ENCODE measurements at places on chromosomes 13 and 19.

DNA sequence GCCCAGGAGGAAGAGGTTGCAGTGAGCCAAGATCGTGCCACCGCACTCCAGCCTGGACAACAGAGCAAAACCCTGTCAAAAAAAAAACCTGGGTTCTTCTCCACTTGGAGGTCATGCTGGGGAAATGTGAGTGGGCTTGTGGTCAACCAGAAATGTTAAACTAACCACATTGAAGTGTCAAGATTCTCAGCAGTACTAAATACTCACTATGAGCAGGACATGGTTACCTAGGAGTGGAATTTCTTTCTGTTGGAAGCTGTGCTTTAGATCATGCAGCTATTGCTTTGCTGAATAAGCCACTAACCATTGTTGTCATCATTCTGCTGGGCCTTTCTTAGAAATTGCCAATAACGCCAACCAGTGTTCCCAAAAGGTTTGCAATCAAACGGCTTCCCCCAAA, 253.3 kb upstream of the TSHZ3 start:
- no peak for DNase-seq

GRCh38 chr13:109275852-109276251, 510.5 kb downstream of the IRS2 start:
- DNase-seq, result peak; percentile 58

DNA sequence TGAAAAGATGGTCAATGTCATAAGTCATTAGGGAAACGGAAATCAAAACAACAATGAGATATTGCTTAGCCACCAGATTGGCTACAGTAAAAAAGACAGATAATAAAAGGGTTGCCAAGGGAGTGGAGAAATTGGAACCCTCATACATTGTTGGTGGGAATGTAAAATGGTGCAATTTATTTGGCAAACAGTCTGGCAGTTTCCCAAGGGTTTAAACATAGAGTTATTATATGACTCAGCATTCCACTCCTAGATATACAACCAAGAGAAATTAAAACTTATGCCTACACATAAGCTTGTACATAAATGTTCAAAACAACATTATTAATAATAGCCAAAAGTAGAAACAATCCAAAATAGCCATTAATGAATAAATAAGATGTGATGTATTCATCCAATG, 9.9 kb upstream of the ZNF227 start:
- no peak for DNase-seq

GRCh38 chr19:41575998-41576397, at the start of gene CEACAM21:
TSS of gene CEACAM21 (plus strand) at chr19:41576166. CDS start at chr19:41576275, 109 bp downstream.
- DNase-seq, result no peak

DNA sequence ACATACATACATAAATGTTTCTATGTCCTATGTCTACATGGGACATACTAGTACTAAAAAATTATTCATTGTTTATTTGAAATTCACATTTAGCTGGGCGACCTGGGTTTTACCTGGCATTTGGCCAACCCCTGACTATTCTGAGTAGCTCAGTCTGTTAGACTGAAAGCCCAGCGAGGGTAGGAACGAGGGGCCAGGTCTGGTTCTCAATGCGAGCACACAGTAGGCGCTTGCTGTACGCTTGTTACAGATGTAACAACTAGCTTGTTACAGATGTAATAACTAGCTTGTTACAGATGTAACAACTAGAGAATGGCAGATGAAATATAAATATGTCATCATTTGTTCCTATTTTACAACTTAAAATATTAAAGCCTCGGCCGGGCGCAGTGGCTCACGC, 920 bp upstream of the ANO8 start:
- DNase-seq, result no peak

DNA sequence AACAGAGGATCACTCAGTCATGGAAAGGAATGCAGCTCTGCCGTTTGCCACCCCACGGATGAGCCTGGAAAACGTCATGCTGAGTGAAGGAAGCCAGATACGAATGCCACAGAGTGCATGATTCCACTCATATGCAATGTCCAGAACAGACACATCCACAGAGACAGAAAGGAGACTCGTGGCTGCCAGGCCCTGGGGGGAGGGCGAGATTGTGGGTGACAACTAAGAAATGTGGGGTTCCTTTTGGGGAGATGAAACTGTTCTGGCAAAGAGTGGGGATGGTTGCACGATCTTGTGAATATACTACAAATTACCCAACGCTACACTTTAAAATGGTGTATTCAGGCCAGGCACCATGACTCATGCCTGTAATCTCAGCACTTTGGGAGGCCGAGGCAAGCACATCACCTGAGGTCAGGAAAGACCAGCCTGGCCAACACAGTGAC, 27.2 kb upstream of the NAPA start:
- DNase-seq, result no peak

DNA sequence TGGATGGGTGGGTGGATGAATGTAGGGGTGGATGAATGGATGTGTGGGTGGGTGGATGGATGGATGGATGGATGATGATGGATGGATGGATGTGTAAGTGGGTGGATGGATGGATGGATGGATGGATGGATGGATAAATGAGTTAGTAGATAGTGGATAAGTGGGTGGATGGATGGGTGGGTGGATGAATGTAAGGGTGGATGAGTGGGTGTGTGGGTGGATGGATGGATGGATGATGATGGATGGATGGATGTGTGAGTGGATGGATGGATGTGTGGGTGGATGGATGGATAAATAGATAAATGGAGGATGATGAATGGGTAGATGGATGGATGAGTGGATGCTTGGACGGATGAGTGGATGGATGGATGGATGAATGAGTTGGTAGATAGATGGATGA, 3.2 kb downstream of the MCF2L start:
- DNase-seq, result no peak

GRCh38 chr13:33340631-33341030, 55.1 kb upstream of the STARD13 start:
- no peak for DNase-seq

GRCh38 chr13:103466761-103467160, 400.5 kb upstream of the SLC10A2 start:
- no peak for DNase-seq

- no peak for DNase-seq
Measured at GRCh38 chr19:37899966-37900365, 6.4 kb downstream of the WDR87 start.

DNA sequence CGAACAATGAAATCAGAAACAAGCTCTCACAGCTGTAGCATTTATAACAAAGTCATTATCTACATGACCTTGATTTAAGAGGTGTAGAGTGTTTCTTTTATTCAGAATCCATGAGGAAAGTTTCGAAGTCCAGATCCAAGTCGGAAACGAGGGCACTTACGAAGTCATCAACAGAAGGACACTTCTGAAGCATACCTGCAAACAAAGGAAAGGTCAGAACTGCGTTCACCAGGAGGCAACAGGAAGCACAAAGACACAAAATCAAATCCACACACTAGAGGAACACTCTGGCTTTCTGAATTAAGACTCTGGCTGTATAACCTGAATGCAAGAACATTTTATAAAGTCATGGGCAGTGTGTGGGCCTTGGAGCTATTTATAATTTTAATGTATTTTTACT, 158.9 kb downstream of the MIPEP start:
- DNase-seq, result no peak

DNA sequence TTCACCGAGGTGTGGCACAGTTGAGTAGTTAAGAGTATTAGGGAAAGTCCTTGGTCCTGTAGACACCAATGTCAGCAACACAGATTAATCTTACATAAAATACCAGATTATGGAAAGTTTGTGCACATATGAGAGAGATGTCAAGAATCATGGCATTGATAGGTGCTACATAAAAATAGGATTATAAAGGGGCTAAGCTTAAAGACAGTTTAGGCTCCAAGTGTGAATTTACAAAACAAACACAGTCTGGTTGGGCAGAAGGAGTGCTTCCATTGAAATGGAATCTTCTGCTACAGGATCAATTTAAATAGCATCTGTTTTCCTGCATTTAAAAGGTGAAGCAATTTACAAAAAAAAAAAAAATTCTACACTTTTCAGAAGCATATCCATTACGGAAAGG, 292.9 kb downstream of the DNAJC15 start:
- no peak for DNase-seq

- no peak for DNase-seq
Measured at GRCh38 chr13:38518328-38518727, 168.5 kb upstream of the FREM2 start.

DNA sequence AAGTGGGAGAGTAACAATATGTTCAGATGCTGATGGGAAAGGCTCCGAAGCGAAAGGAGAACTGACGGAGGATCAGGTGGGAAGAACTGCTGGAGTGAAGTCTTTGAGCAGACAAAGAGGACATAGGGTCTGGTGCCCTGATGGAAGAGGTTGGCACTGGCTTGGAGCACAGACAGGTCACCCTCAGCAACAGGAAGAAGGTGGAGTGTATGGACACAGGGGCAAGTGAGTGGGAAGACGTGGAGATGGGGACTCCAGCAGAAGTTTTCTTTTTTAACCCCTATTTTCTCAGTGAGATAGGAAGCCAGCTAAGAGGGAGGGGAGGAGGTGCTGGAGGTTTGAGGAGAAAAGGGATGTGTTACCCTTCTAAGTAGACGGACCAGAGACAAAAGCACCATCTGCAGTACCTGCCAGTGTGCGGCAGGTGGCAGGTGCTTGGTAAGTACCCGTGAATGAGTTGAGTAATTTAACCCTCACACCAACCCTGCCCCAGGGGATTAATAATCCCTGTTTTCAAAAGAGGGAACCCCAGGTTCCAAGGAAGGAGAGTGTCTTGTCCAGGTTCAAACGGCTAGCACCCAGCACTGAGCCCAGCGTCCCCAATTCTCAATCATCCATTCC, 11.2 kb downstream of the HAS1 start:
- DNase-seq, result peak; percentile 50

DNA sequence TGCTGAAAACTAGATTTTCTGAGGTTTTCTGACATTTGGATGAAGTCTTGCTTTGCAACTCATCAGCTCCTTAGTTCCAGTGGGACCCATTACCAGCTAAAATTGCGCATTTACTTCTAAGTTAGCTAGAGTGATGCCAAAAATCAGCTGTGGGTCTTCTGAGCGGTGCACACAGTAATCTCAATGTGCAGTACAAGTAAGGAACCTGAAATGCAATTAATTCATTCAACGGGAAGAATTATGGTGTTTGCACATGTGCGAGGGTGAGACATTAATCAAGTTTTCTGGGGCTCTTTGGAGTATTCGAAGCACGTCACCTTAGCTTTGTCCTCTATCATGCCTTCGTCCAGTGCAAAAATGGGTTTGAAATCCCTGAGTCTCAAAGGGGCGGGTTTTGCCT, 146.2 kb downstream of the MYO16 start:
- no peak for DNase-seq

DNA sequence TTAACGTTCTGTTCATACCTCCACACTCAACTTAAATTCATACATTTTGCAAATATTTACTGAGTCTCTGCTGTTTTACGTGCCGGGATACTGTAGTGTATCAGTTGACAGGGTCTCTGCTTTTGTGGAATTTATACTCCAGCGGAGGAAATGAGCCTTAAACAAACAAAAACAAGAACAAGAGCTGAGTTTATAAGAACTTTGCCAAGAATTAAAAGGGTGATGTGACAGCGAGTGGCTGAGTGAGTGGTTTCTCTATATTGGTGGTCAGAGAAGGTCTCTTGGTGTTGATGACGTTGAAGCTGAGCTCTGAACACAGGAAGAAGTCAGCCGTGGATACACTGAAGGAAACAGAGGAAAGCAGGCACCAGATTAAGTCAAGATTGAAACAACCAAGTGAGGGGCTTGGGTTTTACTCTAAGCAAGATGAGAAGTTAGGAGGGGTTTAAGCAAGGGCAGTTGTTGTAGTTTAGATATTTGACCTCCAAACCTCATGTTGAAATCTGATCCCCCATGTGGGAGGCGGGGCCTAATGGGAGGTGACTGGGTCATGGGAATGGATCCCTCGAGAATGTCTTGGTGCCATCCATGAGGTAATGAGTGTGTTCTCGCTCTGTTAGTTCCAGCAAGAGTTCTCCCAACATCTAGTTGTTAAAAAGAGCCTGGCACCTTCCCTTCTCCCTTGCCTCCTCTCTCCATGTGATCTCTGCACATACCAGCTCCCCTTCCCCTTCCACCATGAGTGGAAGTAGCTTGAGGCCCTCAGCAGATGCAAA, 248.3 kb downstream of the DCLK1 start:
- DNase-seq, result peak; percentile 44

GRCh38 chr13:51828730-51829567, 16.0 kb downstream of the TMEM272 start:
- DNase-seq, result no peak

DNA sequence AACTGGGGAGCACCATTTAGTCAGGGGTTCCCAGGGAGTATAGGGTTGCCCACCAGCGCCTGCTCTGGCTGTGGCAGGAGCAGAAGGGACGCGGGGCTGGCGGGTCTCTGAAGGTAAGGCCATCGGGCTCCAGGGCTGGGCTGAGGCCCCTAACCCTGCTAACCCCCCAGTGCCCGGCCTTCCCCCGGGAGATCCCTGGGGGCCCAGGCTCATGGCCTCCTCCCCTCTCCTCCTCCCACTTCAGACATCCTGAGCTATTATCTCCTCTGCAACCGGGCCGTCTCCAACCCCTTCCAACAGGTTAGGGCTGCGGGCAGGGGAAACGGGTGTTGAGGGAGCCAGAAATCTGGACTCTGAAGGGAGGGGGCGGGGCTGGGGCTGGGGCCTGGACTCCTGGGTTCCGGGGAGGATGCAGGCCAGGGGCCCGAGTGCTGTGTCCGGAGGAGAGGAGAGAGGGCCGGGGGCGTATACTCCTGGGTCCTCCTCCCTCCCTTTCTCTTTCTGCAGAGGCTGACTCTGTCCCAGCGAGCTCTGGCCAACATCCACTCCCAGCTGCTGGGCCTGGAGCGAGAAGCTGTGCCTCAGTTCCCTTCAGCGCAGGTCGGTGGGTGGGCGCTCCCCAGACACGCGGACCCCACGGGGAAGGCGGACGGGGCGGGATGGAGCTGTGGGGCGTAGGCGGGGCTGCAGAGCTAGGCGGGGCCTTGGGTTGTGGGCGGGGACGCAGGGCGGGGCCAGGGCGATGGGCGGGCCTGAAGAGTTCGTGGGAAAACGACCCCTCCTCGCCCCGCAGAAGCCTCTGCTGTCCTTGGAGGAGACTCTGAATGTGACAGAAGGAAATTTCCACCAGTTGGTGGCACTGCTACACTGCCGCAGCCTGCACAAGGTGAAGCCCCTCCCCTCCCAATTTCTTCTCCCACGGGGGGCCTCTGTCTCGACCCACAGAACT, 15.3 kb downstream of the TTYH1 start:
- DNase-seq, result peak; percentile 45

DNA sequence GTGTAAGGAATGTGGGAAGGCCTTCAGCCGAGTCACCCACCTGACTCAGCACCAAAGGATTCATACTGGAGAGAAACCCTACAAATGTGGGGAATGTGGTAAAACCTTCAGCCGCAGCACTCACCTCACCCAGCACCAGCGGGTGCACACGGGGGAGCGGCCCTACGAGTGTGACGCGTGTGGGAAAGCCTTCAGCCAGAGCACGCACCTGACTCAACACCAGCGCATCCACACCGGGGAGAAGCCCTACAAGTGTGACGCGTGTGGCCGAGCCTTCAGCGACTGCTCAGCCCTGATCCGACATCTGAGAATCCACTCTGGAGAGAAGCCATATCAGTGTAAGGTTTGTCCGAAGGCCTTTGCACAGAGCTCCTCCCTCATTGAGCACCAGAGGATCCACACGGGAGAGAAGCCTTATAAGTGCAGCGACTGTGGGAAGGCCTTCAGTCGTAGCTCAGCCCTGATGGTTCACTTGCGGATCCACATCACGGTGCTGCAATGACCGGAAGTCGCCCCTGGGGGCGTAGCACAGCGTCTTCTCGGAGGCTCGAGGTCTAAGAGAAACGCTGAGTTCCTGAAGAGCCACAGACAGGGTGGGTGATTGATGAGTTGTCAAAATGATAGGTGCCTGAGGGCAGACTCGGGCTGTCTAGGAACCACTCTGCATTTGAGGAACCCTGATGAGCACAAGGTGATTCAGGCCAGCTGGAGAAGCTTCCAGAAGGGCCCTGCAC, 12.2 kb downstream of the ZSCAN22 start:
- no peak for DNase-seq

Data from astrocyte of the hippocampus (primary cell).